ENCODE measurements at places on chromosomes 3 and 15. TPM values are rescaled to one million over a fixed set of nuclear protein-coding genes. Genes with fewer than 3 reads are reported as not detected.
A peak's percentile ranks its signal among the peaks of the same experiment; 100 is the strongest.

- peaks cover 48% of the 10 kb centered on the region for H3K4me1 ChIP-seq
- H3K27ac ChIP-seq: peak overlapping the region; percentile 39
Observed at GRCh38 chr3:108599677-108600409, 10.3 kb downstream of the DZIP3 start.

- no peaks in the 10 kb centered on the region for H3K36me3 ChIP-seq
- H3K4me1 ChIP-seq: peaks cover 21% of the 10 kb centered on the region
- H3K4me3 ChIP-seq: no peak overlapping the region
- no peaks in the 10 kb centered on the region for H3K27me3 ChIP-seq
- DNase-seq: peak; percentile 13
Observed at GRCh38 chr3:112136959-112137693, 4.1 kb upstream of the GCSAM start.

Gene FLNB
- total RNA-seq: 75.2 TPM

GRCh38 chr3:87900061-87900460 lies 158.7 kb downstream of the CGGBP1 start:
- no peaks in the 10 kb centered on the region for H3K36me3 ChIP-seq
- no peak for DNase-seq
- H3K27ac ChIP-seq: no peak overlapping the region
- H3K4me1 ChIP-seq: no peaks in the 10 kb centered on the region
- H3K4me3 ChIP-seq: no peak overlapping the region

GRCh38 chr3:25973122-25973521 lies 183.2 kb downstream of the OXSM start:
- no peaks in the 10 kb centered on the region for H3K4me1 ChIP-seq
- peaks cover 17% of the 10 kb centered on the region for H3K27me3 ChIP-seq
- H3K4me3 ChIP-seq: no peak overlapping the region
- no peaks in the 10 kb centered on the region for H3K36me3 ChIP-seq

DNA sequence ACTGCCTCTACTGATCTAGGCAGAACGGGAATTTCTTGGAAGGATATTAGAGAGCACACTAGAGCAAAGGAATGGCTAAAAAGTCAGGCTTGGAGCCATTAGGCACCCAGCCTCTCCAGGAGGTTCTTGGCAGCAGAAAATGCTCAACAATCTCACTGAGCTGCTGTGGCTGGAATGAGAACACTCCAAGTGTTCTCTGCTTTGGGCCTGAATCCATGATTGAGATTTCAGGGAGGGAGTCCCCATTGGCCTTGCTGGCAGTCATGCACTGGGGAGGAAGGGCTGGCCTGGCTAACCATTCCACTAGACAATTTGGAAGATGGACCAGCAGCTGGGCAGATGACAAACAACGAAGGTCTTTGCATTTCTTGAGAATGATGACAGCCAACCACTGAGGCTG lies 362.6 kb downstream of the SHQ1 start:
- peaks cover 3% of the 10 kb centered on the region for H3K27me3 ChIP-seq
- H3K27ac ChIP-seq: no peak overlapping the region
- H3K36me3 ChIP-seq: no peaks in the 10 kb centered on the region
- no peak for DNase-seq
- peaks cover 4% of the 10 kb centered on the region for H3K4me1 ChIP-seq
- H3K4me3 ChIP-seq: no peak overlapping the region

- no peak overlapping the region for H3K4me3 ChIP-seq
- H3K27me3 ChIP-seq: no peaks in the 10 kb centered on the region
- H3K27ac ChIP-seq: no peak overlapping the region
- no peaks in the 10 kb centered on the region for H3K4me1 ChIP-seq
- peaks cover 4% of the 10 kb centered on the region for H3K36me3 ChIP-seq
- no peak for DNase-seq
Observed at GRCh38 chr3:15256861-15257341, 50.9 kb downstream of the CAPN7 start.

DNA sequence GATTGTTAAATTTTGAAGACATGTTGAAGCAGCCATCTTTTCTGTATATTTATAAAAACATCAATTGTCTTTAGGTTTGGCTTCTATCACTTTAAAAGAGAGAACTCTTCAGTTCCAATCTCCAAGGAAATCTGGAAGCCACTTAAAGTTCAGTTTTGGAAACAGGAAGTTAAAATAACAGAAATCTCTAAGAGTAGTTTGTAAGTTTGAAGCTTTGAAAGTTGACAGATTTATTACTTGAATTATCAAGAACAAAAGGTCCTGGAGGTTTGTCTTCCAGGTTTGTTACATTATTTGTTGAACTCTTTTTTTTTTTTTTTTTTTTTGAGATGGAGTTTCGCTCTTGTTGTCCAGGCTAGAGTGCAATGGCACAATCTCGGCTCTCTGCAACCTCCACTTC lies 30.0 kb downstream of the RNF111 start:
- no peak overlapping the region for H3K4me3 ChIP-seq
- H3K27me3 ChIP-seq: no peaks in the 10 kb centered on the region
- H3K4me1 ChIP-seq: peaks cover 45% of the 10 kb centered on the region
- peaks cover 3% of the 10 kb centered on the region for H3K36me3 ChIP-seq

GRCh38 chr3:193774272-193774915 lies 181.4 kb downstream of the OPA1 start:
- no peak overlapping the region for H3K4me3 ChIP-seq
- H3K4me1 ChIP-seq: no peaks in the 10 kb centered on the region
- H3K27me3 ChIP-seq: peaks cover 10% of the 10 kb centered on the region

Gene PRR20G
- not detected for total RNA-seq

- H3K4me3 ChIP-seq: no peak overlapping the region
- peaks cover 23% of the 10 kb centered on the region for H3K36me3 ChIP-seq
- H3K4me1 ChIP-seq: peaks cover 36% of the 10 kb centered on the region
- no peak overlapping the region for H3K27ac ChIP-seq
Observed at GRCh38 chr15:89326316-89326715, 8.3 kb downstream of the POLG start.

DNA sequence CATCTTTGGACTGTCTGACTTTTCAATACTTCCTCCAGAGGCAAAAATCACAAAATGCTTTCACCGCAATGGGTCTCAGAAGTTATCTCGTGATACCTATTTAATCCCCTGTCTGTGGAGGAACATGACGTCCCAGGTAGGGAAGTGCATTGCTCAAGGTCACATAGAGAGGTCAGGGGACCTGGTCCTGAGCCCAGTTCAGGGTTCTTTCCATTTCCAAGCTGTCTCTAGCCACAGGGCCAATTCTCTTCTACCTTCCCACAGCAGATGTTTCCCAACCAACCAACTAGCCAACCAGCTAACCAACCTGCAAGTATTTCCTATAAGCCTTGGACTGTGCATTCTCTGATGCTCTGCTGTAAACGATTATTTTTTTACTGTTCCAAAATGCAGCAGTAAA lies 122.2 kb upstream of the DLG1 start:
- H3K36me3 ChIP-seq: no peaks in the 10 kb centered on the region
- no peak overlapping the region for H3K27ac ChIP-seq
- no peak overlapping the region for H3K4me3 ChIP-seq
- DNase-seq: no peak
- no peaks in the 10 kb centered on the region for H3K27me3 ChIP-seq

DNA sequence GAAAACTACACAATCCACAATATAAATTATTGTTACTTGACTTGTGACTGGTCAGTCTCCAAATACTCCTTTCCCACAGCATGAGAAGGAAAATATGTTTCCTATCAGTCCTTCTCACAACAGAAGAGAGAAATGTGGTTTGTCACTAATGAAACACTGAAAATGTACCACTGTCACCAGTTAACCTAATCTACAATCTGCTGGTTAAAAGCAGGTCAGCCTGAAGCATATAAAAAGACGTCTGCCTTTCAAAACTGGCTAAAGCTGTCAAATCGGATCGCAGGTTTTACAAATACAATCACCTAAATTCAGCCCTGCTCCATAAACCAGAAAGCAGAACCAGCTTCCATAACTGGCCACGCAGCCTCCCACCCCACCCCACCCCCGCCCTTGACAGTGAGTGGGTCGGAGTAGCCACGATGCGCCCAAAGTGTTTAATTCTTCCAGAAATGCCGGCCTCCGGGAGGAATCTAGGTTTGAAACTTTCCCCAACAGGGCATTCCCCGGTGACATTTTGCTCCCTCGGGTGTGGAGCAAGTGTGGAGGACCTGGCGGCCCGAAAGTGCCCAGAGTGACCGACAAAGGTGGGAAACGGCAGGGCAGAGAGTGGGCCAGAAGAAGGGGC lies 682 bp downstream of the ETFA start:
- no peak for DNase-seq
- H3K27me3 ChIP-seq: peaks cover 1% of the 10 kb centered on the region

GRCh38 chr15:74433592-74434262 lies at the start of gene SEMA7A:
Gene SEMA7A (minus strand): TSS chr15:74433958. CDS start chr15:74433918, 40 bp downstream.
- peak within 1 kb of the TSS; percentile 87 for H3K27ac ChIP-seq
- peaks cover 45% of the 10 kb centered on the region for H3K4me1 ChIP-seq
- peak within 1 kb of the TSS; percentile 82 for H3K4me3 ChIP-seq
- DNase-seq: peak; percentile 64
- H3K27me3 ChIP-seq: no peaks in the 10 kb centered on the region

- peaks cover 46% of the 10 kb centered on the region for H3K4me1 ChIP-seq
- peak overlapping the region; percentile 95 for H3K27ac ChIP-seq
- H3K27me3 ChIP-seq: no peaks in the 10 kb centered on the region
- peaks cover 47% of the 10 kb centered on the region for H3K36me3 ChIP-seq
- H3K4me3 ChIP-seq: peak overlapping the region; percentile 96
Observed at GRCh38 chr15:101651554-101652097, 555 bp downstream of the TM2D3 start.

GRCh38 chr3:172553526-172554252 lies 30.5 kb upstream of the TNFSF10 start:
- H3K27ac ChIP-seq: no peak overlapping the region
- no peaks in the 10 kb centered on the region for H3K27me3 ChIP-seq
- H3K4me3 ChIP-seq: no peak overlapping the region
- no peaks in the 10 kb centered on the region for H3K36me3 ChIP-seq
- H3K4me1 ChIP-seq: peaks cover 10% of the 10 kb centered on the region

- no peak overlapping the region for H3K4me3 ChIP-seq
- no peaks in the 10 kb centered on the region for H3K4me1 ChIP-seq
- peaks cover 12% of the 10 kb centered on the region for H3K27me3 ChIP-seq
- no peak overlapping the region for H3K27ac ChIP-seq
- no peaks in the 10 kb centered on the region for H3K36me3 ChIP-seq
Observed at GRCh38 chr15:33322091-33322490, 11.3 kb downstream of the RYR3 start.

DNA sequence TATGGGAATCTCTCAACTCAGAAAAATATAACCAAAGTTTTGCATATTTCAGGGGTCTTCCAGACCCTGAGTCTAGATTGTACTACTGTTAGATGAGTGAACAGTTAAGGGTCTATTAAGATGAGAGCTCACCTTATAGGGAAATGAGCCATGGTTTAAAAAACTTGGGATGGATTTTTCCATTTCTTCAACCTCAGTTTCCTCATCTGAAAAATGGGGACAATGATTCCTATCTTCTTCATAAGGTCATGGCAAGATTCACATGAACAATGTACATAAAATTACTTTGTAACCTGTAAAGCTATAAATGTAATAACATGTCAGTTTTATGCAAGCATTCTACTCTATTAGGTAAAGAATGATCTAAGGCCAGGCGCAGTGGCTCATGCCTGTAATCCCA lies 28.7 kb downstream of the NPTN start:
- H3K36me3 ChIP-seq: peaks cover 10% of the 10 kb centered on the region
- no peaks in the 10 kb centered on the region for H3K27me3 ChIP-seq
- no peak overlapping the region for H3K27ac ChIP-seq
- peaks cover 38% of the 10 kb centered on the region for H3K4me1 ChIP-seq

- H3K4me3 ChIP-seq: no peak overlapping the region
- H3K27ac ChIP-seq: peak overlapping the region; percentile 53
- peaks cover 9% of the 10 kb centered on the region for H3K27me3 ChIP-seq
- no peaks in the 10 kb centered on the region for H3K4me1 ChIP-seq
- H3K36me3 ChIP-seq: peaks cover 7% of the 10 kb centered on the region
Observed at GRCh38 chr3:131250466-131250865, 131.1 kb upstream of the NUDT16 start.

DNA sequence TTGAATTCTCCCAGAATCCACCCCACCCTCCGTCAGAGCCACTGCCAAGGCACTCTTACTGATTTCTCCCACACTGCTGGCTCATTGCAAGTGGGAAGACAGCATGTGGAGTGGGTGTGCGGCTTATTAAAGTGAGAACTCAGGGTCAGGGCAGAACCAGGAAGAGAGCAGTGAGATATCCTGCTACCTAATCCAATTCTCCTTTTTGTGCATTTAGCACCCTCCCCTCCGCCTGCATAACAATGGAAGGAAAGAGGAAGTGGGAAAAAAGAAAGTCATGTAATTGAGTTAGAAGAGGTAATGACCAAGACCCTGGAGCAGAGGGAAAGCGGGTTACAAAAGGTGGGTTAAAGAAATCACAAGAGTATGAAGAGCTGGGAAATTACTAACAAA lies 27.8 kb upstream of the PIK3CB start:
- no peaks in the 10 kb centered on the region for H3K36me3 ChIP-seq
- H3K4me1 ChIP-seq: peaks cover 6% of the 10 kb centered on the region
- H3K27me3 ChIP-seq: no peaks in the 10 kb centered on the region
- DNase-seq: no peak
- no peak overlapping the region for H3K27ac ChIP-seq
- H3K4me3 ChIP-seq: no peak overlapping the region

Gene GUCA1C
- total RNA-seq: not detected

GRCh38 chr3:102038477-102039142 lies 189.3 kb downstream of the NFKBIZ start:
- no peaks in the 10 kb centered on the region for H3K36me3 ChIP-seq
- H3K4me1 ChIP-seq: no peaks in the 10 kb centered on the region
- no peak overlapping the region for H3K27ac ChIP-seq
- no peaks in the 10 kb centered on the region for H3K27me3 ChIP-seq

DNA sequence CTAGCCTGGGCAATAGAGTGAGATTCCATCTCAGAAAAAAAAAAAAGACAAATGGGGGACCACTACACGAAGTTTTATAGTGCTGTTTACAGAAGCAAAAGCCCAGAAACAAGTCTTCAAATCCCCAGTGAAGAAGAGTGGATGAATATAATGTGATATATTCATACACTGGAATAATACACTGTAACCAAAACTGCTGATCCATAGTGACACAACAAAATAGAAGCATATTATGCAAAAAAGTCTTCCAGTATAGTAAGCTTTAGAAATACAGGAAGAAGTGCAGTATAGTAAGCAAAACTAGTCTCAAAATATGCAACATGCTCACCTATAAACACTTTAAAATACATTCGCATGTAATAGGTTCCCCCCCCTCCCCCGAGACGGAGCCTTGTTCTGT lies 11.9 kb upstream of the FAH start:
- no peaks in the 10 kb centered on the region for H3K4me1 ChIP-seq
- DNase-seq: no peak
- no peak overlapping the region for H3K27ac ChIP-seq
- H3K27me3 ChIP-seq: no peaks in the 10 kb centered on the region

DNA sequence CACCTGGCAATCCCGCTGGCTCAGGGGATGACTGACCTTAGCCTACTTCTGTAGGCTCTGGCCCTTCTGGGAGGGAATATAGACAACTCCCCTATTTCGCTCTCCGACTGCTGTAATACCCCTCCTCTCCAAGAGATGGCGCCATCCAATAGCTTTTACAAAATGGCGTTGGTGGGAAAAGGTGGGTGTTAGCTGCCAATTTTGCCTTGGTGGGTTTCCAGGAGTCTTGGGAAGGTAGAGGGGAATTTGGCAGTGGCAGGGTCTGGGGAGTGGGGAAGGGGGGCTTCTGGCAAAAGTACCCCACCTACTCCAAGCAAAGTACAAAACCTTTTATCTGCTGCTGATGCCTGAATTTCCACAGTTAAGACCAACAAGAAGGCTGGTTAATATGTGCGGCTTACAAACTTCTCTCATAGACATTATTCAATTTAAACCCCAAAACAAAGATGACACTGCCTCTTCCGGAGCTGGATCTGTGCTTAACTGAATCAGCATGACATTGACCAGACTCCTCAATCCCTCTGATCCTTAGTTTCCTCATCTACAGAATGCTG lies 62.1 kb downstream of the RASGRF1 start:
- DNase-seq: no peak
- H3K4me3 ChIP-seq: no peak overlapping the region
- no peak overlapping the region for H3K27ac ChIP-seq
- no peaks in the 10 kb centered on the region for H3K4me1 ChIP-seq
- no peaks in the 10 kb centered on the region for H3K36me3 ChIP-seq

Gene ARIH2
- total RNA-seq: 162 TPM
